ENCODE measurements at places on chromosomes 7 and 10.

GRCh38 chr10:124624006-124624405 lies 120.2 kb downstream of the FAM53B start:
- DNase-seq, result no peak

- DNase-seq, result no peak
Measured at GRCh38 chr10:119253433-119254174, 46.2 kb downstream of the GRK5 start.

DNA sequence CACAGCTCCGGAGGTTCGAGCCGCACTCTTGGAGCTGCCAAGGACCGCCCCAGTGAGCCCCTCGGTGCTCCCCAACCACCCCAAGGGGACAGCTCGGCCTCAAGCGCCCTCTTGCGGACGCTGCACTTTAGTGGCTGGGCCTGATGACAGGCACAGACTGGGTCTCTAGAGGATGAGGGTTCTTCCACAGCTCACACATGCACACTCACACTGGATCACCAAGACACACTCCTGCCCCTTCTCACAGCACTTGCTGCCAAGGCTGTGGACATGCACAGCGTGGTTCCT lies 2.1 kb downstream of the RET start:
- DNase-seq, result no peak

DNA sequence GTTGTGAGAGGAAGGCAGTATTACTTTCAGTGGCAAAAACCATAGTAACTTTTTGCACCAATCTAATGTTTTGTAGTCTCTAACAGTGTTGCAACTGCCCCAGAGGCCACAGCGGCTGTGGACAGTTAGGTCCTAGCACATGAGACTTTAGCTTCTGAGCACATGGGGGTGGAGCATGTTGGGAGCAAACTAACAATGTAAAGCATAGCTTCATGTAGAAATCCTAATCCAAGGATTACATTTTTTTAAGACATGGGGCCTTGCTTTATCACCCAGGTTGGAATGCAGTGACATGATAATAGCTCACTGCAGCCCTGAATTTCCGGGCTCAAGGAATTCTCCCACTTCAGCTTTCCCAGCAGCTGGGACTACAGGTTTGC lies 49.0 kb downstream of the LAMB1 start:
- DNase-seq, result no peak

GRCh38 chr10:114541081-114541796 lies 116.8 kb downstream of the ABLIM1 start:
- no peak for DNase-seq

DNA sequence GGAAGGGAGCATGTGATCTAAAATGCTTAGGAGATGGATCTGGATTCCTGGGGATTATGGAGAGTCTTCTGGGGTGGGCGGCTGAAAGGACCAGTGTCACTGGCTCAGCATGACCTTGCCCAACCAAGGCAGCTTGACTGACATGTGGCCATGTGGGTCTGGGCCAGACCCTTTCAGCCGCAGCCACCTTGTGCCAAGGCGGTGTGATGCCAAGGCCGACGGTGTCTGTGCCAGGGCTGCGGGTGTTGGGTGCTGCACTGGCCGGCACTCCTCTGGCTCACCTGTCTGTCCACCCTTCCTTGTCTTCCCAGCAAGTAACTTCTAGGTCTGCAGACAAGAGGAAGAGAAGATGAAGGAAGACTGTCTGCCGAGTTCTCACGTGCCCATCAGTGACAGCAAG lies 8.8 kb downstream of the DEPP1 start:
- DNase-seq, result no peak

- DNase-seq, result no peak
Measured at GRCh38 chr10:70130878-70131559, 1.6 kb downstream of the AIFM2 start.

All from KG1 (cell line).